Fibroblast of the aortic adventitia (primary cell): ENCODE measurements at places on chromosomes 11 and 22.
A peak's percentile ranks its signal among the peaks of the same experiment; 100 is the strongest.

GRCh38 chr22:19722982-19723231 lies 432 bp upstream of the GP1BB start:
- no peak for DNase-seq

DNA sequence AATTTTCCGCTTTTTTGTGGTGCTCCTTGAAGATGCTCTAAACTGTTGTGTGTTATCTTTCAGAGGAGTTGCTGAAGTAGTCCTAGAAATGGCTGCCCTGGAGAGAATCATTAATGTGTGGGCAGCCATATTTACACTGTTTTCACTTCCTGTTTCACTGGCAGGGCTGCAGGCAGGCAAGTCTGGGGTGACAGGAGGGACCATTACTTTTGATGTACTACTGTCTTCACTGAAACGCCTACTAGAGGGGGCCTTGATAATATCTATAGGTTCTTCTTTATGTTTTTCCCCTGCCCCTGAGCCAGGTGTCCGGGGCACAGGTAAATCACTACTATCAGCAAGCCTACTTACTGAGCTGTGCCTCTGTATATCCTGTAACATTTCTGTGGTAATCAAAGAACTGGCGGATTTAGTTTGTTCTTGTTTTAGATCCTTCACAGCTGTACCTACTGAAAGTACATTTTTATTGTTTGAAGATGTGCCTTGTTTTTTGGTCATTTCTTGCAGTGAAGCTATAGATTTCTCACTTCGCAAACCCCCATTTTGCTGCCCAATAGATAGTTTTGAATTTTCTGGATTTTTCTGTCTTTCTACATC lies 39.7 kb downstream of the ACAT1 start:
- no peak for DNase-seq

- DNase-seq: no peak
Measured at GRCh38 chr11:46447544-46447943, 56.0 kb upstream of the CHRM4 start.

DNA sequence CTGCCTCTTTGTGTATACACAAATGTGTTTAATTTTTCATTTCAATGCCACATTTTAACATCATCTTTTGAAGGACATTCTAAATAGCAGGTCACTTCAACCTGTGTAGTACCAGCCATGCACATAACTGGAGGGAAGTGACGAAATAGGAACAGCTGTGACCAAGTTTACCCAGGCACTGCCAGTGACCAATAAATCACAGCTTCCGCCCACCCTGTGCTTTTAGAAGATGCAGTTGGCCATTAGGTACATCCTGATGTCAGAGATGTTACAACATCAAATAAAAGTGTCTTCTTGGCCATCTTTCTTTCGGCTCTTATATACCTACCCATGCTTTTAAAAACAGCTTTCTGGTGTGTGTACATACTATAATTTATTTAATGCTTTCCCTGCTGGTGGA lies 7.8 kb downstream of the LDLRAD3 start:
- no peak for DNase-seq

DNA sequence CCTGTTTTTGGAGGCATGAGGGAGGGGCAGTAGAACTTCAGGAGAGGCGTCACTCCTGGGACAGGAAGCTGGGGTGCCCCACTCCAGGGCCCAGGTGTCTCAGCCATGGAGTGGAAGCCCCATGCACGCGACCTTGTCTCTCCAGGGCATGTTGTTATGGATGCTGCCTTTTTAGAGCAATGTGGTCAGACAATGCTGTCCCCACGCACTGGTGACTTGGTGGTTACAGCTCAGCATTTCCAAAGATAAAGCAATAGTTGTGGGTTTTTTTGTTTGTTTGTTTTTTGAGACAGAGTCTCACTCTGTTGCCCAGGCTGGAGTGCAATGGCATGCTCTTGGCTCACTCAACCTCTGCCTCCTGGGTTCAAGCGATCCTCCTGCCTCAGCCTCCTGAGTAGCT lies 22.3 kb downstream of the EIF4G2 start:
- DNase-seq: no peak

- no peak for DNase-seq
Measured at GRCh38 chr22:16717699-16718558, 107.3 kb downstream of the XKR3 start.

- DNase-seq: peak; percentile 67
Measured at GRCh38 chr11:119100246-119100970, 1.2 kb downstream of the DPAGT1 start.

DNA sequence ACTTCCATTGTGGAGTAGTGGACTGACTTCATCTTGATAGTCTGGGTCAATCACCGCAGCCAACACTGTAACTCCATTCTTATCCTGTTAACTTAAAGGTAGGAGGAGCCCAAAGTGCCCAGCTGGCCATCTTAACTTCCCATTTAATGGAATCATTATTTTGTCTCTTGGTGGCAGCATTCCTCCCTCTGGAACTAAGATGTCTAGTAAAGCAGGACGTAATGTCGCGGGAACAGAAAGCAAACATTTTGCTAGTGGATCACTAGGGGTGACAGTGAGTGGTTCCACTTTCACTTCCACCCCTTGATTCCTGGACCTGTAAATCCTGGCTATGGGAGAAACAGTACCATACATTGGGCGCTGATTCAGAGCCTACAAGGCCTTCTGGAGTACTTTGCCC lies 71.4 kb downstream of the GAB4 start:
- DNase-seq: no peak

DNA sequence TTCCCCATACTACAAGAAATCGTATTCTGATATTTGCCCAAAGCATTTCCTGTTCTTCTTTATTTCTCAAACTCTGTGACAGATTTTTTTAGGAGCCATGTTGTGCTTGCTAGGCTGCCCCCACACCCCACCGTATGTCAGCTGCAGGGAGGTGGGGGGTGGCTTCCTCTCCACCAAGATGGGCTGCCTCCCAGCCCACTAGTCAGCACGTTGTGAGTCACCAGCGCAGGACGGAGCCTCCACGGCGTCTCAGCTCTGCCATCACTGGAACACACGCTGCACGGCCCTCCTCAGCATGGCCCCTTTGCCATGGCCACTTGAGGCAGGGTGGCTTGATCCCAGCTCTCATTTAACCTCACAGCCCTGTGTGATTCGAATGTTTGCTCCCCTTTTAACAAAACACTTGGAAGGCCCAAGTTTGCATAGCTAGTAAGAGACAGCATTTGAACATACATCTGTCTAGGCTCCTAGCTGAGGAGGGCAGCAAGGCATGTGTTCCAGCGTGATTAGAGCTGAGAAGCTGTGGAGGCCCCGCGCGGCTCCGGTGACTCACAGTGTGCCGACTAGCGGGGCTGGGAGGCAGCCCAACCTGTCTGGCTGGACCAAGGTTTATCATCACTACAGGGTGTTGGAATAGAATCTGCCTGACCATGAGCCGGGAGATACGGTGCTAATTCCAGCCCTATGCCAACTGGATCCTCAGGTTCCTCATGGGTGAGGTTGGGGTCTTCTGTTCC lies 180.7 kb upstream of the NCAM1 start:
- peak; percentile 77 for DNase-seq

DNA sequence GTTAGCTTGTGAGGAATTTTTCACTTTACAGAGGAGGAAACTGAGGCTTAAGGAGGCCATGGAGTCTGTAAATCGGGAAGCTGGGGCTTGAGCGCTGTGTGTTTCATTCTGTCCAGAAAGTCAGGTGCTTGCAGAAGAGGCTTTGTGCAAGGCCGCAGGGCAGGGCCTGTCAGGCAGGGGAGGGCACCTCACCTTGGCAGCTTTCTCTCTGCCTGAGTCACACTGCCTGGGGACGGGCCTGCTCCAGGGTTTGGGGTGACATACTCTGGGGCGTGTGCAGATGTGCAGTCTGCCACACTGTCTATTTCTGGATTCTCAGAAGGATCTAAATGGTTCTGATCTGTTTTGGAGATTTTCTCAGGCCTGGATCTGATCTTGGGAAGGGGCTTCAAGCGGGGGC lies 8.4 kb downstream of the INCENP start:
- no peak for DNase-seq

- no peak for DNase-seq
Measured at GRCh38 chr11:119673052-119673758, 55.8 kb downstream of the NECTIN1 start.

DNA sequence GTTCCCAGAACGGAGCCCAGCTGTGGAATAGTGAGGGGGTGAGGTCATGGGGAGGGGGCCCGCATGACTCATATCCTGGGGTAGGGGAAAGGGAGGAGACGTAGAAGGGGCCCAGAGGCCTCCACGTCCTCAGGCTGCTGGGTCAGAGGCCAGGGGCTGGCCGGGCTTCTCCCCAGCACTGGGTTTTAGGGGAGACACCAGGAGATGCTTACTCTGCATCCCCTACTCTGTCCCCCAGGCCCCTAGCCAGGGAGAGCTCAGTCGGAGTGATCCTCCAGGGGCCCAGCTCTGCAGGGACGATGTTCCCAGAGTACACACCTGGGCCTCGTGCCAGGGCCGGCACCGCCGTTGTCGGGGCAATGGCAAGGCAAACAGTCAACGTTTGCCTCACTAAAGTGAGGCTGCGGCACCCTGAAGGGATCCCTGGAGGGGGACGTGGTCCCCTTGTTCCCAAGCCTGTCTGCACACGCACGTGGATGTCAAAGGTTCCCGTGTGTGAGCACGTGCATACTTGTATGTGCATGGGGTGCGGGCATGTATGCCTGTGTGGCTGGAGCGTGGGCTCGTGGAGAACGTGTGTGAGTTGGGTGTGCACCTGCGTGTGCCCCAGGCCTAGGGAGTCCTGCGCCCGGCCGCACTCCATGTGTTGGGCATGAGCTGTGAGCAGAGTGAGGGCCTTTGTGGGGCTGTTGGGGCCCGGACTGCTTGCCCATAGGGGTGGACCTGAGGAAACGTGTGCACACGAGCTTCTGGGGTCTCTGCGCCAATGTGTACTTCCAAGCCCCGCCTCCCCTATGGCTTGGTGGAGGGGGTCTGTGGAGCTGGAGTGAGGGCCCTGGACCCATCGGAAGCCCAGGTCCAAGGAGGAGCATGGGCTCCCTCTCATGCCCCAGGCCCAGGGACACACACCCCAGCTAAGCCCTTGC lies 14.2 kb downstream of the PRR33 start:
- peak; percentile 38 for DNase-seq

- DNase-seq: no peak
Measured at GRCh38 chr11:92245700-92246271, 21.2 kb downstream of the FAT3 start.

DNA sequence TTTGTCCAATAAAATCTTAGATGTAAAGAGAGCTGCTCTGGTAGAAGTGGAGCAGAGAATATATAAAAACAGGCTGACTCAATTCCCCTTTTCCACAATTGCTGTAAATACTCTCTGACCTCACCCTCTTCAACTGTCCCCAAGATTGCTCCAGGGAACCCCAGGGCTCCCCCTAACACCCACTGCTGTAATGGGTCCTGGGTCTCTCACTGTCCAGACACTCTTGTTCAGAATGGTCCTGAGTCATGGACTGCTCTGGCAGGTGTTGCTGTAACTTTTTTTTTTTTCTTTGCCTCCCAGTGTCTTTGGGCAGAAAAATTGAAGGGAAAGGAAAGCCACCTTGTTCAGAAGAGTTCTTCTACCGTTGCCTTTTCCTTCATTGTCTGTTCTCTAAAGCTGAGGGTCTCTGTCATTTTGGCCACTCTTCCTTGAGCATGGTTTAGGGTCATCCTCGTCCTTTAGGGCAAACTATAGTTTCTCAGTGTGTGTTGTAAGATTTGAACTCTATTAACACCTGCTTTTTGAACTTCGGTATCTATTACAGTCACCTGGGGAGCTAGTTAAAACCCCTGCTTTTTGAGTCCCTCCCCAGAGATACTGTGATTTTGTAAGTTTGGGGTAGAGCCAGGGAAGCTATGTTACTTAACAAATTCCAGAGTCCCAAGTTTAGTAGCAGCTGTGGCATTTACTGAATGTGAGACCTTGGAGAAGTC lies 209.5 kb downstream of the NAV2 start:
- no peak for DNase-seq

- peak; percentile 16 for DNase-seq
Measured at GRCh38 chr11:44731685-44732430, 5.1 kb downstream of the TSPAN18 start.

- no peak for DNase-seq
Measured at GRCh38 chr11:78355309-78355705, 62.3 kb downstream of the GAB2 start.

DNA sequence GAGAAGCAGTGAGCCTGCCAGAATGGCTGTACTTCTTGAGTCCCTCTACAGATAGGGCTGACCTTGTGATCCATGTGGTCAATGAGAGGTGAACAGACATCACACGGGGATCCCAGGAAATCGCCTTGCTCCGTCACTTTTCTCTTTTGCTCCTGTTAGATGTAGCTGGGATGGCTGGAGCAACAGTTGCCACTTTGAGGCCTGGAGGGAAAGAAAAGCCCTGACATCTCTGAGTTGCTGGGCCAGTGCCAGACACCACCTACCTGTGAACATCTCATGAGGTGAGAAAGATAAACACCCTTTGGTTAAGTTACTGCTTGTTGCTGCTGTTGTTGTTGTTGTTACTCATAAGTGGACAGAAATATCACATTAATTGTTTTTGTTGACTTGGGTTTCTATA lies 840.3 kb downstream of the TBC1D22A start:
- no peak for DNase-seq

GRCh38 chr22:20242393-20243175 lies 25.5 kb downstream of the RTN4R start:
- no peak for DNase-seq

DNA sequence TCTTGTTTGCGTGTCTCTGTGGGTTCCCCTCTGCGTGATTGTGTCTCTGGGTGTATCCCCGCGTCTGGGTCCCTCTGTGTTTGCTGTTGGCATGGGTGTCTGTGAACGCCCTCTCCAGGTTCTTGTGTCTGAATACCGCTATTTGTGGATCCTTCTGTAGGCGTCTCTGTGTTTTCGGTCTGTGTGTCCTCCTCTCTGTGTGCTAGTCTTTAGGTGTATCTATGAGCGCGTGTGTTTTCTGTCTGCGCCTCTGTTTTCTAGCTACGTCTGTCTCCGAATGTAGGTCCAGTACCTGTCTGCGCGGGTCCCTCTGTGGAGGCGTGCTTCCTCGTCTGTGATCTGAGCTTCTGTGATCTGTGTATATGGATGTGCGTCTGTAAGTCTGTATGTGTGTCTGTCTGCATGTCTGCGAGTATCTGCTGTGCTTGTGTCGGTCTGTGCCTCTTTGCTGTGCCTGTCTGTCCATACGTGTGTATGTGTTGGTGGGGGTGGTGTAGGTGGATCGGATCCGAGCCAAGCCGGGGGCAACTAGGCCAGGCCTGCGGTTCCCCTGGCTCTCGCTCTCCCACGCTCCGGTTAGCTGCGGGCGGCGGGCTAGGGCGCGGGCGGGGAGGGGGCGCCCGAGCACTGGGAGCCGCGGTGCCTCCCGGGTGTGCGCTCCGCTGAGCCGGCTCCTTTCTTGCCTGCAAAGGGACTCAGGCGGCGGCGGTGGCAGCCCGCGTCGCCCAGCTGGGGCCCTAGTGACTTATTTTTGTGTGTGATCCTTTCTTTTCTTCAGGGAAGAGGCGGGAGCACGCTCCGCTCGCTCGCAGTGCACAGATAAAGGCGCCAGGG lies 105.3 kb upstream of the E2F8 start:
- DNase-seq: peak; percentile 34
